ENCODE measurements at places on chromosomes 2 and 18.

DNA sequence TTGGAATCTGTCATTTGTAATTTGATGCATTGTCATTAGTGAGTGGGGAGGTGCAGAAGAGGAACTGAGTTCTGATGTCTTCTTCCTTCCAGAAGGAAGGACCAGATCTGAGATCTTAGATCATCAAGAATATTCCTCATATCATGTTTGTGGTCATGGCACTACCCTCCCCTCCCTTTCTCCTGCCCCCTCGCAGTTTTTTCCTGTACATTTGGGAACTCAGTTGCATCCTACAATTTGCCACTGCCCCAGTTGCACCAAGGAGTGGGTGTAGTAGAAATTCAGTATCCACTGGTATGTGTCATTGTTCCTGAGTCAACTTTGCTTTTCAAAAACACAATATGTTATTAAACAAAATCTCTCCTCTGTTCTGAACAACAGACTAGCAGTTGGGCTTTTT is 26.6 kb upstream of the ACVR1 start:
- no peak for DNase-seq

GRCh38 chr2:11530864-11531465 is 2.9 kb upstream of the GREB1 start:
- no peak for DNase-seq

- no peak for DNase-seq
These were observed 128.3 kb upstream of the ATP5MC3 start for GRCh38 chr2:175309799-175310198.

DNA sequence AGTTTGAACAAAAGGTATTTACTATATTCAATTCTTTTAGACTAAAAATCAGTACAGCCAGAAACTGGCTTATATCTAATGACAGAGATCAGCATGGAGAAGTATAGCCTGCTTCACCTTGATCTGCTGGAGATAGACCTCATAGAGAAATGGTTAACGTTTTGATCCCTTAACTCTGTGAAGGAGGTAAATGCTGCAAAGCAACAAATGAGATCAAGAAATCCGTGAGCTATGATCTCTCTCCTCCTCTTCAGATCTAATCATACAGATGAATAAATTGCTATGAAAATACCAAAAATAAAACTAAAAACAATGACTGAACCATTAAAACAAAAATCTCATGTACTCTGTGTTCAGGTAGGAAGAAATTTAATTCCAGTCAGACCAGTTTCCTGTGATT is 42.8 kb downstream of the KLHL14 start:
- no peak for DNase-seq

Data from hypothalamus (tissue), 51 donors.